ENCODE measurements at places on chromosomes 4 and X.
A peak's percentile ranks its signal among the peaks of the same experiment; 100 is the strongest.

- DNase-seq: peak; percentile 66
Measured at GRCh38 chr4:153153339-153153871, 50.8 kb upstream of the TRIM2 start.

DNA sequence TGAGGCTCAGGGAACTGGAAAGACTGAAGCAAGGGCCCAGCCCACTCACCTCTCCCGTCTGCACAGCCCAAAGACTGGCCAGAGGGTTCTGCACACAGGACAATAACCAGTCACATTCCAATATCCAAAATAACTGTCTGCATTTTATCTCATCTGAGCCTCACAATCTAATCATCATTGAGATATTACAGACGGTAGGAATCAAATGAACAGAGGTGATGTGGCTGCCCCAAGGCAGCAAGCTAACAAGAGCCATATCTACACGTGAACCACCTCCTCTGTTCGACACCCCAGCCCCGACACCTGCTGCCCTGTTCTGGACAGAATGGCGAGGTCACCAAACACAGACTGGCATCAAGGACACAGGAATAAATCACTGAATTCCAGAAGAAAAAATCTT lies 60.5 kb downstream of the AFAP1 start:
- no peak for DNase-seq

DNA sequence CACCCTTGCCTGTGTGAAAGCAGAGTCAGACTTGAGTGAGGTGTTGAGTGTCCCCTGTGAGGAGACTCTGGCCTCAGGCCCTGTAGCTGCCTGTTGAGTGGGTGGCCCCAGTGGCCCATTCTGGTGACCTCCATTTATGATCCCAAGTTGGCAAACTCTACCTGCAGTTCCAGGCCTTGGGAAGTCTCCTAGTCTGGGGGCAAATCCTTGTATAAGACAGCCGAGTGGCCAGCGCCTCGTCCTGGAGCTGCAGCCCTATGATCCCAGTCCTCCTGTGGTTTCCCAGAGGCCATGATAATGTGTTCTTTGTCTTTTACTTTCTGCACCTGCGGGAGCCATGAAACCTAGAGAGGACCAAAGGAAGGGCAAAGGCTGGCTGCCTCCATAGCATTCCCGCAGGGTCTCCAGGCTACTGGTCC lies 58.7 kb downstream of the NBDY start:
- DNase-seq: no peak

DNA sequence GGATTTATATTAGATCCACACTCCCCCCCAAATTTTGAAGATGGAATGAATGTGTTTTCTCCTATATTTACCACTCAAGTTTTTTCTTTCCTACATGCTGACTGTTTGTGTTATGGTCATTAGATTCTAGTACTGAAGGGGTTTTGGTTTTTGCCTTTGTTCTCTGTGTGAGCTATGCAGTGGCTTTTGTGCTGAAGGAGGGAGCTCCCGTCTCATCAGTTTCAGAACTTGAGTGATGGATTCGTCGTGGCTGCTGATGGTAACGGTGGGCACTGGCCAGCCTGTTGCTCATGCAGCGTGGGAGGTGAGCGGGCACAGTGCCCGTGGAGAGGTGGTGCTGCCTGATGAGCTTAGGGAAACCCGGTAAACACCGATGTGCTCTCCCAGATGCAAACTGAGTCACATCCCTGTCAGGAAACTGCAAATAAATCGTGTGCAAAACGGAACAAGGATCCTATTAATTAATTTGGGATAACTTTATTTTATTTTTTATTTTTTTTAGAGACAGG lies 101.5 kb downstream of the SORBS2 start:
- no peak for DNase-seq

- DNase-seq: no peak
Measured at GRCh38 chrX:63686878-63687714, 97.9 kb downstream of the ARHGEF9 start.

DNA sequence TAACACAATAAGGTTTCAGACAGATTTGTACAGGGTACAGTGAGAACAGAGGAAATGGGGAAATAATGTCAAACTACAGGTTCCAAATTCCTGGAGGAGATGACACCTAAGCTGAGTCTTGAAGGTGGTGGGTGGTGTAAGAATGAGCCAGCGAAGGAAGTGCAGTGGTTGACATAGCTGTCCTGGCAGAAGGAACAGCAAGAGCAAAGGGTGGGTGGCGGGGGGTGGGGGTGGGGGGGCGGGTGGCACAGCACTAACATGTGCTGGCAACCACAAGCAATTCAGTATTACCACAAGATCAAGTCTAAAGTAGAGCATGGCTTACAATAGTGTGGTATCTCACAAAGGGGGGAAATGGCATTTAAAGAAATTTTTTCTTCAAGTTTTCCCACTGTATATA lies 13.1 kb upstream of the G3BP2 start:
- DNase-seq: no peak

- DNase-seq: no peak
Measured at GRCh38 chr4:78167510-78167909, 110.4 kb downstream of the FRAS1 start.

GRCh38 chr4:10521424-10521823 lies 64.2 kb upstream of the ZNF518B start:
- DNase-seq: no peak

- no peak for DNase-seq
Measured at GRCh38 chrX:77447653-77448569, 722 bp downstream of the FGF16 start.

DNA sequence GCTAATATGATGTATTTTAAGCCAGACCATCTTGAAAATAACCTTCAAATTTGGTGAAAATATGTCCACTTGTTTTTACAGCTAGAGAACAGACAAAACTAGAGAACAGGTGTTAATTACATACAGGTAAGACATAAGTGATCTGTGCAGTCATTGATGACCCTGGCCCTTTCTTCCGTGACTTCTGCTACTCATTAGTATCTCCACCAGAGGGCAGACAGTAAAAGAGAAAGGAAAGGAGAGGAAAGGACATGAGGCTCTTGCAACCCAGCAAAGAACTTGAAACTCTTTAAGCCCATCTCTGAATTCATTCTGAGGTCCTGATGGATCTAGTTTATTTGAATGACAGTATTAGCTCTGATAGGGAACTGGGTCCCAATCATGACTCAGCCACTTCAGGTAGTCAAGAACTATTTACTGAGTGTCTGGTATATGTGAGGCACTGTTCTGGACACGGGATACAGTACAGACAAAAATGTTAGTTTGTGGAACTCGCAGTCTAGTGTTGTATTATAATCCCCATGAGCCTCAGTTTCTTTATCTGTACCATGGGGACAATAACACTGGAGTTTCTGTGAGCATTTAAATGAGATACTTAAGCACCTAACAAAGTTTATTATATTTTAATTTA lies 121.0 kb upstream of the TEX13D start:
- DNase-seq: peak; percentile 15

DNA sequence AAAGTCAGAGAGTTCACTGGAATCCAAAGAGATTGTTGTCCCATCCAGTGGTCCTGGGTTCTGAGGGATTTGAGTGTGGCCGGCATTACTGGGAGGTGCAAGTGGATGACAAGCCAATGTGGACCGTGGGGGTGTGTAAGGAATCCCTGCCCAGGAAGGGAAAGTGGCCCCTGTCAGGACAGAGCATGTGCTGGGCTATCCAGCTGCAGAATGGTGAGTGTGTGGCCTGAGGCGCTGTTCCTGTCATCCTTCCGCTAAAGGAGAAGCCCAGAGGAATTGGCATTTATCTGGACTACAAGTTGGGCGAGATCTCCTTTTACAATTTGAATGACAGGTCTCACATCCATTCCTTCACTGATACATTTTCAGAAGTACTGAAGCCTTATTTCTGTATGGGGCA lies 20.4 kb upstream of the TRIM60 start:
- DNase-seq: no peak

DNA sequence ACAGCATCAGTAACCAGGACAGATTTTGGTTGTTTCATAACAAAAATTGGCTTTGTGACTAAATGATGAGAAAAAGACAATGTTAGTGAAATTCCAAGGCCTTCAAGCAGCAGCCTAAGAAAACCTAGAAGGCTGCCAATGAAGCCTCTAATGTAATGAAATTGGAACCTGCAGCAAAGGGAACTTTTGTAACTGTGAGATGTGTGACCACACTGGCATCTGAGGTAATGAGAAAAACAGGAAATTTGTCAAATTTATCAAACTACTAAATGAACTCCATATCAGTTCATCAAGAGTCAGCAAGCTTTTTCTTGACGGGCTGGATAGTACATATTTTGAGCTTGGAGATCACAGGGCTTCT lies 30.4 kb upstream of the EMCN start:
- DNase-seq: no peak

GRCh38 chr4:122687531-122688061 lies 44.9 kb upstream of the BBS12 start:
- no peak for DNase-seq

DNA sequence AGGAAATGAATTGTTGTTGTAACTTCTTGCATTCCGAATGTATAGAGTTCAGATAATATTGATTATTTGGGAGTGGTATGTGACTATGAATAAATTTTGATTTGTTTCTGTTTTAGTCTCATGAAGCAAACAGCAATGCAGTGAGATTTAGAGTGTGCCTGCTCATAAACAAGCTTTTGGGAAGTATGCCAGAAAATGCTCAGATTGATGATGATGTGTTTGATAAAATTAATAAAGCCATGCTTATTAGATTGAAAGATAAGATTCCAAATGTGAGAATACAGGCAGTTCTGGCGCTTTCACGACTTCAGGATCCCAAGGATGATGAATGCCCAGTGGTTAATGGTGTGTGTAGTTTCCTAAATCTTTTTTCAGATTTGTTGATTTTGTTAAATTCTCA lies 2.0 kb downstream of the NCAPG start:
- no peak for DNase-seq

DNA sequence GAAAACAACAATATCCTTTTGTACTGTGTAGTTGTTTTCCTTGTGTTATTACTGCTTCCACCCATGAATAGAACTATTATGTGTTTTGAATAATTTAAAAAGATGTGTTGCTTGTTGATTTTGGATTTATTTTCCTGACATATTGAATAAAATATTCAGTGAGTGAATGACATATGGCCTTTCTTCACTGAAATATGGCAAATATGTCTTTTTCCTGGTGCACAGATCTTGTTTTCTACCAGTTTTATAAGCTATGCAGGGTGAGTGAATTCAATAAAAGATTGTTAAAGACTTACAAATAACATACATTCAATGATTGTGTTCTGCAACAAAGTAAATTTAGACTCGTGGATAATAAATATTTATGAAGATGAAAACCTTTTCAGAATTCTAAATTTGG lies 1216.3 kb upstream of the ADGRL3 start:
- DNase-seq: no peak

- no peak for DNase-seq
Measured at GRCh38 chr4:168572002-168572401, 75.2 kb downstream of the PALLD start.

GRCh38 chrX:129025376-129025775 lies 497.9 kb downstream of the SMARCA1 start:
- DNase-seq: no peak

- DNase-seq: no peak
Measured at GRCh38 chrX:54818221-54818620, 10.7 kb downstream of the MAGED2 start.

DNA sequence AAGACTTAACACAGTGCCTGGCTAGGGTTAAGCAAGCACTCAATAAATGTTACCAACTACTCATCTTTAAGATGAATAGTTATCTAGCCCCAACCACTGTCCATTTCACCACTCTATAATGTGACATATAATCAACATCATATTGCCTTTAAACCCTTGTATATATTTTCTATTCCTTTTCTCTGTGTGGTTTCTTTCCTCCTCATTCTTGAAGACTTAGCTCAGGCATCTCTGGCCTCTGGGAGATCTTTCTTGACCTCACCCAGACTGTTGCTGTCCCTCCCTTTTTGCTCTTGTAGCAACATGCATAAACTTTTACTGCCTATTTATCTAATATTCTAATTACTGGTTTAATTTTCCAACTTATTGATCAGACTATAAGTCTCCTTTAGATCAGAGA lies 249.9 kb upstream of the MAB21L2 start:
- no peak for DNase-seq

DNA sequence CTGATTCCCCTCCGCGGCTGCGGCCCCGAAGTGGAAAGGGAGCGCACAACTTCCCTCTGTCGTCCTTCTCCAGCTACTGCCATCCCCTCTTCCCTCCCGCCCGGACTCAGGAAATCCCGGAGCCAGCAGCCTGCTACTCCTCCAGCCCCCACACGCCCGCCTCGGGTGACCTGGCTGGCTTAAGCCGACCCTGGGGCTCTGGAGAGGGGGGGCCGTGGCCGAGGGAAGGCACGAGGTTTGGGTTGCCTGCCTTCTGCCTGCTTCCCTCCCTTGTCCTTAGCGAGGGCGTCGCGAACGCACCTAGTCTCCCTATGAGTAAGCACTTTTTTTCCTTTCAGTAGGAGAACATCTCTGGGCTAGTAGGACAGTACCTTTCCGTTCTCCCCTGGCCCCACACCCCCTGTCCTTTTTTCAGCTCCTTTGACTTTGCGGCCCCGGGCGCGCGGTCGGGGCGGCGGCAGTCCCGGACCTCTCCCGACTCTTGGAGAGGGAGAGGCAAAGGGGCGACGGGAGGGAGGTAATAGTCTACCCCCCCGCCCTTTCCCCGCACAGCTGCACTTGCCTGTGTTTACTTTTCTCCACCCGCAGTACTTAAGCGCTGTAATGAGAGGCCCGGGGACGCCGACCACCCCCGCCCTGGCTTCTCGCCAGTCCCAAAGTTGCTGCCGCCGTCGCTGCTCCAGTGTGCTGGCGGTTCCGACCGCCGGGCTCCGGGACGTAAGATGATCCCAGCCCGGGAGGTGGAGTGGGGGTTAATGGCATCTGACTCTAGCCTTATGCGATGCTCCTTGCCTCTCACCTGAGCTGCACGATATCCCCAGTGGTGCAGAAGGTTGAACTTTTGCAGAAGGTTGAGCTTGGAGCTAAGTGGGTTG lies 868 bp downstream of the PLS3 start:
- DNase-seq: peak; percentile 21

- DNase-seq: no peak
Measured at GRCh38 chr4:8554555-8555100, 25.6 kb upstream of the GPR78 start.

DNA sequence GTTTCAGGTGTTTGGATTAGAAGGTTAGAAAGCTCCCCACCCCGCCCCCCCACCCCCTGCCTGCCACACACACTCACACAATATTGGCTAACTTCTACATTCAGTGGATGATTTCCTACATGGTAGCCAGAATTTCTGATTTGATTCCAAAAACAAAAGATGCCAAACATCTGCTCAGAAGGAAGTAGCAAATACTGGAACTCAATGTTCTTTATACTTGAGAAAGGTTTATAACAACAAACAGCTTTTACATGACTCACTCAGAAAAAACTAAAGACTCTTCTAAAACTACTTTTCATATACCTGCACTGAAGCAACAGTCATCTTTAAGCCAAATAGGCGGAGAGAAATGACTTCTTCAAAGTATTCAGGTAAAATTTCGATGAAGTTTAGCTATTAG lies 750.5 kb upstream of the POU3F4 start:
- no peak for DNase-seq

DNA sequence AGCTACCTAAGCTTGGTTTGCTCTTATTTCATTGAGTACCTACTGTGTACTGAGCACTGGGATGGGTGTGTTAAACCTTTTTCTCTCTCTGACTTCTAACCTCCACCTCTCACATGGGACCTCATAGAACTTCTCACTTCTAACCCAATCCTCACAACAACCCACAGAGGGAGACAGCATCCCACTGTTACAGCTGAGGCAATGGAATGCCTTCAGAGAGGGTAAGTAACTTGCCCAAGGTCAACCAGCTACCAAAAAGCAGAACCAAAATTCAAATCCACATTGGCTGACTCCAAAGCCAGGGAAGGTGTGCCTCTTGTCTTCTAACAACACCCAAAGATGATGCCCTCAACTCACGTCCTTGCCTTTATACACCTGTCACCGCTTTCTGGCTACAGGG lies 5.4 kb downstream of the SEL1L3 start:
- no peak for DNase-seq
